Activated naive CD4-positive, alpha-beta T cell treated with anti-CD3 and anti-CD28 coated beads for 36 hours (primary cell): ENCODE measurements at places on chromosomes 3 and 15. TPM values are rescaled to one million over a fixed set of nuclear protein-coding genes. Genes with fewer than 3 reads are reported as not detected.

Gene MEX3B
- 0.57 TPM for total RNA-seq

DNA sequence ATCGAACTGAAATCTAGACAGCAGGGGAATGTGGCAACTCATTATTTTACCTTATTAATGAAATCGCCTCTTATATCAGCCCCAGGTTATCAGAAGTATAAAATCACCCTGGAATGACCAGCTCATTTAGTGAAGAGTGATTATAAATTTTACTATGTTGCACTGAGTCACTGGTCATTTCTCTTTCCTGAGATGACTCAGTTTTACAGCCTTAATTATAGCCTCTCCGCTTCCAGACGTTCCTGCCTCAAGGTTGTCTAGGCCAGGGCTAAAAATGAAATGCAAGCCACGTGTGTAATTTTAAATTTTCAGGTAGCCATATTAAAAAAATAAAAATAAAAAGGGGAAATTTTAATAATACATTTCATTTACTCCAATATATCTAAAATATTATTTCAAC, 33.3 kb downstream of the DET1 start:
- no peak overlapping the region for H3K27ac ChIP-seq
- peaks cover 8% of the 10 kb centered on the region for H3K36me3 ChIP-seq
- no peak overlapping the region for H3K4me3 ChIP-seq

- H3K27me3 ChIP-seq = no peaks in the 10 kb centered on the region
- H3K4me1 ChIP-seq = peaks cover 24% of the 10 kb centered on the region
- DNase-seq = no peak
- no peak overlapping the region for H3K4me3 ChIP-seq
- H3K27ac ChIP-seq = no peak overlapping the region
These were observed 3.0 kb downstream of the BLM start for GRCh38 chr15:90720131-90720530.

DNA sequence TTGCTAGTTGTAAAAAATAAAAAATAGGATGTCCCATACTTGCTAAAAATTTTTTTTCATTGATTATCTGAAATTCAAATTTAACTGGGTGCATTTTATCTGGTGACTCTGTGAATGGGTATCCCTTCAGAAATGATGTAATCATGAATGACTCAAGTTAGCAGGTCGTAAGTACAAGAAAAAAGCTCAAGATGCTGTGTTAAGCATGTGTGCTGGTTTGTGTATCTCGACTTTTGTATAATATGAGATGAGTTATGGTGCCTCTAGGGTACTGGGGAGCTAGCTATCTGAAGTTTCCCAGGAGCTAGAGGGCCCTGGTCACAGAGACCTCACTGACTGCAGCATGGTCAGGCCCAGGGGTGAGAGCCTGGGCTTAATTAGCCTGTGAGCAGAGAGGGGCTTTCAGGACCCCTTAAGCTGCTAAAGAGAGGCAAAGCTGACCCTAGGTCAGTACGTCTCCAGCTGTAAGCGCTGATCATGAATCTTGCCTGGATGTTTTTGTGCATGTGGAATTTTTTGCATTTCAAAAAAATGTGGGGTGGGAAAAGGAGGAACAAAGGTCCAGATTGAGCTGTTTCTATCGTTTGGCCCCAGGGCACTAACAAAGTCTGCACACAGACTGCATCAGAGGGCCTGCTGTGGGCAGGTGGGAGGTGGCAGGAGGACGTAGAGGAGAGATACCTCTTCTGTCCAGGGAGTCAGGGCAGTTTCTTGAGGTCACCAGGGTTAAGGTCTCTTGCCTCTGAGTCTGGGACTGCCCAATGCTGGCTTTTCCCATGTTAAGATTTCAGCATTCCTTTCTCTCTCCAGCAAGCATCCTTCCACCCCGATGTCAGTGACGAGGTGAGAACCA, 233.2 kb upstream of the TPM1 start:
- H3K4me1 ChIP-seq = no peaks in the 10 kb centered on the region
- no peak overlapping the region for H3K27ac ChIP-seq
- H3K36me3 ChIP-seq = no peaks in the 10 kb centered on the region
- DNase-seq = no peak
- H3K27me3 ChIP-seq = no peaks in the 10 kb centered on the region

GRCh38 chr3:161348796-161349400, 22.4 kb downstream of the SPTSSB start:
- no peak for DNase-seq
- H3K27ac ChIP-seq = peak overlapping the region; percentile 3
- peaks cover 27% of the 10 kb centered on the region for H3K4me1 ChIP-seq
- H3K36me3 ChIP-seq = no peaks in the 10 kb centered on the region
- H3K4me3 ChIP-seq = no peak overlapping the region

- no peaks in the 10 kb centered on the region for H3K27me3 ChIP-seq
- H3K27ac ChIP-seq = peak overlapping the region; percentile 78
- H3K4me1 ChIP-seq = peaks cover 64% of the 10 kb centered on the region
- no peak overlapping the region for H3K4me3 ChIP-seq
- H3K36me3 ChIP-seq = peaks cover 23% of the 10 kb centered on the region
These were observed 46.5 kb downstream of the MSL2 start for GRCh38 chr3:136149667-136150066.

DNA sequence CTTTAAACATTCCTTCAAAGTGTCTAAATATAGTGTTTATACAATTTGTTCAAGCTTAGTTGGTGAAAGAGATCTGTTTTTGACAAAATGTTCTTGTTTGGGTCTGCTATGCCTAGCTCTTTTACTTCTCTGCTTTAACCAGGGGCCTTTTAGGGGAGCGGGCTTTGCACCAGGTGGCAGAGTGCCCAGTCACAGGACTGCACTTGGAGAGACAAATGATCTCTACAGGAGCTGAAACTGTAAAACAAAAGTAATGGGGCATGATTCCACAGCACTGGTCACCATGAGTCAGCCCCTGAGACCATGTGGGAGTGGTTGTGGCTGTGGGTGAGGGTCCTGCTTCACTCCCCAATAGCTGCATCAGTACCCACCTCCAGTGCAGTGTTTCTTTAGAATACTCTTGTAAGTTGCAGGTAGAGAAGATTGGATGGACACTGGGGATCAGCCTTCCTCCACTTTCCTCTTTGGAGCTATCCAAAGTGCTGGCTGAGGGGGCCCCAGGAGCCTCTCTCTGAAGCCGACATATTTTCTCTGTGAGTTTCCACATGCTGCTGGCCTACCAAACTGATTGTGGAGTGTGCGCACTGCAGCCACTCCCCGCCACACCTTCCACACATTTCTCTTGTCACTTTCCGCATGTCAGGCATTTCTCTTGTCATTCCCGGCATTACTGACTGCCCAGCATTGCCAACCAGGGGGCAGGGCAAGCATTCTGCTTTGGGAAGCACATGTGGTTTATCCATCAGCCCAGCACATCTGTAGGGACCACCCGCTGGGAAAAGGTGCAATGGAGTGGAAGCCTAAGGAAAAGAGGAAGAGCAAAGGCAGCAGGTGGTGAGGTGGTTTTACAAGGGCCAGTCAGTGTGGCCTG, 110.0 kb downstream of the EPHB1 start:
- no peaks in the 10 kb centered on the region for H3K4me1 ChIP-seq
- DNase-seq = no peak
- no peak overlapping the region for H3K27ac ChIP-seq
- H3K36me3 ChIP-seq = no peaks in the 10 kb centered on the region
- no peaks in the 10 kb centered on the region for H3K27me3 ChIP-seq

- H3K27ac ChIP-seq = no peak overlapping the region
- H3K36me3 ChIP-seq = no peaks in the 10 kb centered on the region
- peaks cover 2% of the 10 kb centered on the region for H3K4me1 ChIP-seq
- no peak overlapping the region for H3K4me3 ChIP-seq
These were observed 261.4 kb upstream of the HES1 start for GRCh38 chr3:193874512-193874911.

GRCh38 chr3:65549626-65549959, 489.1 kb downstream of the MAGI1 start:
- no peak overlapping the region for H3K4me3 ChIP-seq
- H3K36me3 ChIP-seq = no peaks in the 10 kb centered on the region
- no peaks in the 10 kb centered on the region for H3K4me1 ChIP-seq

GRCh38 chr3:61008153-61008997, 242.9 kb downstream of the FHIT start:
- no peak overlapping the region for H3K4me3 ChIP-seq
- DNase-seq = no peak

Gene FETUB
- not detected for total RNA-seq
